GM23248 (cell line): ENCODE measurements at places on chromosomes 5 and 9. TPM values are rescaled to one million over a fixed set of nuclear protein-coding genes. Genes with fewer than 3 reads are reported as not detected.

The IL5 gene
- not detected in 2 replicates for polyA plus RNA-seq

The MZB1 gene
- polyA plus RNA-seq, result 0.32 TPM in 1 of 2 replicates, not detected in the other

- DNase-seq, result no peak
Observed at GRCh38 chr9:35771943-35772342, 17.9 kb upstream of the MSMP start.

GRCh38 chr9:15293804-15294316 is 13.2 kb downstream of the TTC39B start:
- peak; percentile 68 for DNase-seq

- DNase-seq, result peak; percentile 15
Observed at GRCh38 chr5:132684491-132684890, 10.7 kb downstream of the IL4 start.

GRCh38 chr5:180910735-180911134 is 11.8 kb downstream of the BTNL8 start:
- DNase-seq, result peak; percentile 4

- no peak for DNase-seq
Observed at GRCh38 chr5:88888848-88889188, 5.8 kb upstream of the MEF2C start.
